ENCODE measurements at places on chromosomes 4 and X.

GRCh38 chr4:82553020-82553419 lies 8.8 kb downstream of the TMEM150C start:
- no peak for DNase-seq

DNA sequence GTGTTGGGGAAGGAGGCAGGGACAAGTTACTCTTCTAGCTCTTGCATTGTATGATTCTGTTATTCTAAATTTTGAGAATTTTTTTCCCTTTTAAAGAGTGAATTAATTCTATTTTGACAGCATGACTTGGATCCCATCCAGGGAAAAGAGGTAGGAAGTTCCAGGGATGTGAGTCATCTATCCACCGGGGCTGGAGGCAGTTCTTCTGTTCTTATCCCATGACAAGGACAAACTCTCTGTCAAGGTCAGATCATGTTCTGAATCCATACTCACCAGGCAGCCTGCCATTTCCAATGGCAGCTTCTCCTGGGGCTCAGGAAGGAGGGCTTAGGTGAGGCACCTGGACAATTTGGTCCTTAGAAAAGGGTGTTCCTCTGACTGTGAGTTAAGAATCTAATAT lies 132.0 kb upstream of the MED14 start:
- DNase-seq, result no peak

- no peak for DNase-seq
Observed at GRCh38 chr4:89221167-89221867, 86.3 kb downstream of the GPRIN3 start.

GRCh38 chr4:74219240-74219639 lies 61.3 kb downstream of the MTHFD2L start:
- no peak for DNase-seq
